ENCODE measurements at places on chromosomes 1 and 21. TPM values are rescaled to one million over a fixed set of nuclear protein-coding genes. Genes with fewer than 3 reads are reported as not detected.

CLDN8 gene
- total RNA-seq: not detected

PYHIN1 gene
- total RNA-seq: not detected

TGFB2 gene
- total RNA-seq: 11.4 TPM

NFIA gene
- total RNA-seq: 3.4 TPM

SFN gene
- total RNA-seq: 0.30 TPM

DNA sequence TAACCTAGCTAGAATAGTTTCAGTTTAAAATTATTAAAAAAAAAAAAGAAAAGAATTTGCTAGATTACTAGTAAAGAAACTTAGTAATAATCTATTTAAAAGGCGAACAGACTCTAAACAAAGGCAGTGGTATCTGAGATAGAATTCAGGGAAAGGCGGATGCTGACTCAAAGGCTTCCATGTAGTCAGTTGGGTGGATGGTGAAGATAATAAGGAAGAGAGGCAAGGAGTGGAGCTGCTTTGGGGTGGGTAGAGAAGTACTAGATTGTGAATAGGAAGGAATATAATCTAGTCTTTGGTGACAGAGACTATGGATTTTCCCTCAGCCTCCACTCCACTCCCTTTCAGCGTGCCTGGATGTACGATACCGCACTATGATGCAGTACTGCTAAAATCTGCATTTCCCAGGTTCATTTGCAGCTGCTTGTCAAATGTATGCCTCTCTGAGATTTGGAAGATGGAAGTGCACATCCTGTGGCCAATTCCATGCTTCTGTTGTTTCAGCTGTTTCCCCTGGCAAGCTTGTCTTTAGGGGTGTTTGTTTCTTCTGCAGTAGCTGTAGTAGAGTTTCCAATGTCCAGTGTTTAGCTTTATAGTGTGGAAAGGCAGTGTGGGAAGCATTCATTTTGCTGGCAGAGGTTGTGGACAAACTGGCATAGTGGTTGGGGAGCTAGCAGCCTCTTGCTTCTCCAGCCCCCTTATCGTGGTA is 184.6 kb upstream of the NRIP1 start:
- H3K4me1 ChIP-seq: peaks cover 20% of the 10 kb centered on the region
- no peaks in the 10 kb centered on the region for H3K27me3 ChIP-seq
- H3K4me3 ChIP-seq: no peak overlapping the region
- no peak for DNase-seq
- no peak overlapping the region for H3K27ac ChIP-seq
- H3K36me3 ChIP-seq: no peaks in the 10 kb centered on the region

- peaks cover 10% of the 10 kb centered on the region for H3K36me3 ChIP-seq
- DNase-seq: no peak
- H3K27ac ChIP-seq: no peak overlapping the region
- H3K27me3 ChIP-seq: no peaks in the 10 kb centered on the region
Observed at GRCh38 chr1:28535180-28535579, 17.7 kb upstream of the TRNAU1AP start.

GRCh38 chr1:165842023-165842670 is 14.7 kb downstream of the UCK2 start:
- no peak overlapping the region for H3K27ac ChIP-seq
- H3K36me3 ChIP-seq: peaks cover 4% of the 10 kb centered on the region
- no peak overlapping the region for H3K4me3 ChIP-seq

DNA sequence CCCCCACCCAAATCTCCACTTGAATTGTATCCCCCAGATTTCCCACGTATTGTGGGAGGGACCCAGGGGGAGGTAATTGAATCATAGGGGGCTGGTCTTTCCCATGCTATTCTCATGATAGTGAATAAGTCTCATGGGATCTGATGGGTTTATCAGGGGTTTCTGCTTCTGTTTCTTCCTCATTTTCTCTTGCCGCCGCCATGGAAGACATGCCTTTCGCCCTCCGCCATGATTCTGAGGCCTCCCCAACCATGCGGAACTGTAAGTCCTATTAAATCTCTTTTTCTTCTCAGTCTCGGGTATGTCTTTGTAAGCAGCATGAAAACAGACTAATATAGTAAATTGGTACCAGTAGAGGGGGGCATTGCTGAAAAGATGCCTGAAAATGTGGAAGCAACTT is 33.4 kb upstream of the ZNF496 start:
- H3K4me1 ChIP-seq: peaks cover 8% of the 10 kb centered on the region
- H3K27me3 ChIP-seq: peaks cover 7% of the 10 kb centered on the region
- no peak for DNase-seq
- H3K36me3 ChIP-seq: peaks cover 7% of the 10 kb centered on the region

DNA sequence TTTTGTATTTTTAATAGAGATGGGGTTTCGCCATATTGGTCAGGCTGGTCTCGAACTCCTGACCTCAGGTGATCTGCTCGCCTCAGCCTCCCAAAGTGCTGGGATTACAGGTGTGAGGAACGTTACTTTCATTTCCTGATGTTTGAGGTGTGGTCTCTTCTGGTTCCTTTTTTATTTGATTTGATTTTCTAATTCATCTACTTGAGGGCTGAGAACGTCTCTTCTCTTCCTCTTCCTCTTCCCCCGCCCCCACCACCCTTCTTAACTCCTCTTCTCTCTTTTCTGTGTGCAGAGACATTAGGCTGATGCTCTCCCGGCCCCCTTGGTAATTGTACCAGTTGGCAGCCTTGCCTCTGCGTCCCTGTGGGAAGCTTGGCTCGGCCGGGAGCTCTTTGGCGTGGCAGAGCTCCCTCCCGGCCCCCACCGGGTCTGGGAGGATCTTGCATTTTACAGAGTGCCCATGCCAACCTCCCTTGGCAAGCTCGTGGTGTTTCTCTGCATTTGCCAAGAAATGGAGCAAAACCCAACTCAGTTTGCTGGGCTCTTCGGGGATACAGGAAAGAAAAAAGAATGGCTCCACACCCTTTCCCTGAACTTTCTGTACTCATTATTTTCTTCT is 19.9 kb downstream of the CRYAA start:
- no peaks in the 10 kb centered on the region for H3K36me3 ChIP-seq
- no peak for DNase-seq
- H3K27me3 ChIP-seq: peaks cover 13% of the 10 kb centered on the region
- H3K27ac ChIP-seq: no peak overlapping the region
- no peak overlapping the region for H3K4me3 ChIP-seq

DNA sequence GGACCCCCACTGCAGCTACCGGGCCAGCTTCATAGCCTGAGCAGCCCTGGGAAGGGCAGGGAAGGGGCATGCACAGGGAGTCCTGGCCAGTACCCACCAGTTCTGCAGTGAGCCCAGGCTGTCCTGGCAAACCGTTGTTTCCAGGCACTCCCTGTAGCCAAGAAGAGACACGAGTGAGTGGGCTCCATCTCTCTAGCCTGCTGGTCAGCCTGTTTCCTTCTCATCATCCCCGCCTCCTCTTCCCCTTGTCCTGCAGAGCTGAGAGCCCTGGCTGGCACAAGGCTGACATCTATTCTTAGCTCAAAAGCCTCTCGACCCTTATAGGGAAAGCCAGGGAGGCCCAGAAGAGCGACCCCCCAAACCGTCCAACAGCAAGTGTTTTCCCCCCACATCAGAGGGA is 28.7 kb downstream of the COL16A1 start:
- H3K27ac ChIP-seq: peak overlapping the region; percentile 91
- H3K4me1 ChIP-seq: peaks cover 2% of the 10 kb centered on the region
- H3K36me3 ChIP-seq: no peaks in the 10 kb centered on the region
- H3K27me3 ChIP-seq: peaks cover 2% of the 10 kb centered on the region
